Vagina (tissue), 2 donors: ENCODE measurements at places on chromosomes 1 and 21.

DNA sequence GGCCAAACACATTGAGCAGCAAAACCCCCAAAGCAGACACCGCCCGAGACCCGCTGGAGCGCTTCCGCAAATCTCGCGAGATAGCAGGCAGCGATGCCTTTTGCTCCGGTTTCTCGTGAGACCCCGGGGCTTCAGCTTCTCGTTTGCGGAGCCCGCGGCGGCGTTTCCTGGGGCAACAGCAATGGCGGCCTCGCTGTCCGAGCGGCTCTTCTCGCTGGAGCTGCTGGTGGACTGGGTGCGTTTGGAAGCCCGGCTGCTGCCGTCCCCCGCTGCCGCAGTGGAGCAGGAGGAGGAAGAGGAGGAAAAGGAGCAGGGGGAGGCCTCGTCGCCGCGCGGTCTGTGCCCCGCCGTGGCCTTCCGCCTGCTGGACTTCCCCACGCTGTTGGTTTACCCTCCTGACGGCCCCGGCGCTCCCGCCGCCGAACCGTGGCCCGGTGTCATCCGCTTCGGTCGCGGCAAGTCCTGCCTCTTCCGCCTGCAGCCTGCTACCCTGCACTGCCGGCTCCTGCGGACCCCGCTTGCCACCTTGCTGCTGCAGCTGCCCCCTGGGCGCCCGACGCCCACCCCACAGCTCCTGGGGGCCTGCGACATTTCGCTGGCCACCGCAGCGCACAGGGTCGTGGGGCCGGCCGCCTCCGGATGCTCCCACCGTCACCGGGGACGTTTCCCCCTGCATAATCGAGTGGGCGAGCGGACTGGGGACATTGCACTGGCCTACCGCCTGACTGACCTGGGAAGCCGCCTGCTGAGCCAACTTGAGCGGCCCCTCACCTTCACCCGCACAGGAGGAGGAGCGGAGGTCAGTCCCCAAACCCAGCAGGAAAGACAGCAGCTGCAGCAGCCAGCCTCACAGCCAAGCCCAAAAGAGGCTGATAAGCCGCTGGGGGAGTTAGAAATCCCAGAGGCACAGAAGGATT lies at the start of gene MAP10:
Gene MAP10, plus strand, starts transcription at position 148 of the 917 bp plus-strand sequence. Its CDS starts 34 bp downstream, at position 182.
- no peak for DNase-seq

DNA sequence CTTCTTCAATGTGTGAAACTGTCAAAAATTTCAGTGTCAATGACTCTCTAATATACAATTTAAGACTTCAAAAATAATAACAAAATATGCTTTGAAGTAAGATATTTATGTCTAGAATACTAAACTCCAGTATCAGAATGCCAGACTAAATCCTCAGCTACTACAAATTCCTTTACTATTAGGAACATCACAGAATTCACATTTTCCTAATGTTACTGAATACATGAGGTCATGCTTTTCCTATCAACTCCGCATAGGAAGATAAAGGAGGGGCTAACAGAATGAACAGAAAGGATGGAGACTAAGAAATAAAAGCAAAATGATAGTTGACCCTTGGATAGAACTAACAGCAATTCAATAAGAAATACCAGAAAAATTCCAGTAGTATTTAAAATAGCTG lies 292.7 kb downstream of the SDCCAG8 start:
- DNase-seq, result no peak

- no peak for DNase-seq
Measured at GRCh38 chr1:93638981-93639380, 42.7 kb downstream of the BCAR3 start.

- no peak for DNase-seq
Measured at GRCh38 chr1:19708567-19709110, 44.0 kb downstream of the HTR6 start.

DNA sequence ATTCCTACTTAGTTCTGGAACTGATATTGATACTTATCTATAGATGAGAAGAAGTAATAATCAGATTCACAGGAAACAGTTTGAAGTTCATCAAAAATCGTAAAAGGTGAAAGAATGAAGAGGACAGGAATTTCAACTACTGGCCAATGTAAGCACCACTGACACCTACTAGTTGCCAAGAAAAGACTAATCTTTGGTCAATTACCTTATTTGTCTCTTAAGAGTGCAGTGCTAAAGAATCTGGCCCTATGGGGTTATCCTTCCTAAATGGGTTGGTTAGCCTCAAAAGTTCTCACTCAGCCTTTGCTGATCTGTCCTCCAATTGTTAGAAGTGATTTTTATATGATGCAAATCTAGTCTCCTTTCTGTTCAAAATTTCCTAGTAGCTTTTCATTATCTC lies 29.5 kb downstream of the ADSS2 start:
- no peak for DNase-seq
